ENCODE measurements at places on chromosomes 6 and 20.

- DNase-seq: no peak
These were observed 102.9 kb upstream of the FRMD1 start for GRCh38 chr6:168181876-168182275.

GRCh38 chr6:90483116-90483839 lies 103.6 kb downstream of the MAP3K7 start:
- no peak for DNase-seq

- no peak for DNase-seq
These were observed 18.1 kb upstream of the ZBP1 start for GRCh38 chr20:57638173-57638894.

DNA sequence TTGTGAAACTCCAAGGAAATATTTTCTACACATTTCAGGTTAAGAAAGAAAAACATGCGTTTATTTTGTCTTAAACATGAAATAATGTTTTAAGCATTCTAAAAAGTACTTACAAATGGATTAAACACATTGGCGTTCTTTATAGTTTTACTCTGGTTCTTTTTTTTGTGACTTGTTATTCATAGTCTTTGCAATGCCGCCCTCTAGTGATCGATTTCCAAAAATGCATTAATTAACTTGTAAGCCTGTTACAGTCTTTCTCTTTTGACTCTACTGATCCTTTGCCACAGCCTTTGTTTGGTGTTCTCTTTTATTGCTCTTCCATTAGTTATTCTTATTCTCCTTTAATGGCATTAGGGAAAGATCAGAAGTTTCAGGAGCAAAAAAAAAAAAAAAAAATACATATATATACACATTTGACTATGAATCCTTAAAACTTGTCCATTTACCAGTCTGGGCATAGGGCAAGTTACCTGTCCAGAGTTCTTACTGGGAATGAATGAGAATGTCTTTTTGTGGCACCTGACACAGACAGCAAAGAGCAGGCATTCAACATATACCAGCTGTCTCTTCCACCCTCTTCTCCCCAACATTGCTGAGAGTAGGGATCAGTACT lies 59.9 kb downstream of the MACROD2 start:
- peak; percentile 16 for DNase-seq

- peak; percentile 46 for DNase-seq
These were observed 11.6 kb downstream of the DUSP15 start for GRCh38 chr20:31858760-31859083.

DNA sequence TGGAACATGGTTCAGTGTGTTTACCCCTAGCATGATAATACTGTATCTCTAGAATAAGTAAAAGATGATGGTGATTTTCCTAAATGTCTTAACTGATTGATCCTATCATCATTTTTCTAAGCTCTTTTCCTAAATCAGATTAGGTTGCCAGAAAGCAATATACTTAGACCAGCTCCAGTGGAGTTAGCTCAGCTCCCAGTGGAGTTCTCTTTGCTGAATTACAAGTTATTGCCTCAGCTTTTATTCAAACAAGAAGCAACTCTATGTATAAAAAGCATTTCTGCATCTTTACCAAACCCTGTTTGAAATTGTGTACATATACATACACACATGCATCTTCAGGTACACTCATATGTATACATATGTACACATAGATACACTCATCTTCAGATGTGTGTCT lies 44.9 kb downstream of the SNX9 start:
- DNase-seq: no peak

DNA sequence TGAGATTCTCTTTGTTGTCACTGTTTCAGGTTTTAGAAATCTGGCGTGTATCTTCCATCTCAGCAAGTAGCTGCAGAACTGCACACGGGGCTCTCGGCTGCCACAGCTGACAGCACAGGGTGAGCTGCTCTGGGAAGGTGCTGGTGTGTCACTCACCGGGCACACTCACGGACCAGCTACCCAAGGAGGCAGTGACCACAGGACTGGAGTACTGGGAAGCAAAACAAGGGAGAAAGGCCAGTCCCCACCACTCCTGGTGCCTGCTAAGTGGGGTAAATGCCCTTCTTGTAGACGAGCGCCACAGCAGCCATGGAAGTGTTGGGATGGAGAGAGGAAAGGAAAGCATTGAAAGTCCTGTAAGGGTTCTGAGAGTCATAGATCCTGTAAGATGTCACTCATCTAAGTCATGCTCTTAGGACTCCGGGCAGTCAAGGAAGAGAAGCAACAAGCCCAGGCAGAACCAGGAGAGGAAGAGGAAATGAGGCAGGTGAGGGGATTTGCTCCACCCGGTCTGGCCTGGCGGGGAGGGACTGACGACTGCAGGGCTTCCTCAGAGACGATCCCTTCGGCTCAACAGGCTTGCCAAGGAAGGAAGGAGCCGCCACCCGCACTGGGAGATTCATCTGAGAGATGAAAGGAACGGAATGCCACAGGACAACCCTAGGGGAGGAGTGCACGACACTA lies 48.1 kb downstream of the PRDM1 start:
- no peak for DNase-seq

DNA sequence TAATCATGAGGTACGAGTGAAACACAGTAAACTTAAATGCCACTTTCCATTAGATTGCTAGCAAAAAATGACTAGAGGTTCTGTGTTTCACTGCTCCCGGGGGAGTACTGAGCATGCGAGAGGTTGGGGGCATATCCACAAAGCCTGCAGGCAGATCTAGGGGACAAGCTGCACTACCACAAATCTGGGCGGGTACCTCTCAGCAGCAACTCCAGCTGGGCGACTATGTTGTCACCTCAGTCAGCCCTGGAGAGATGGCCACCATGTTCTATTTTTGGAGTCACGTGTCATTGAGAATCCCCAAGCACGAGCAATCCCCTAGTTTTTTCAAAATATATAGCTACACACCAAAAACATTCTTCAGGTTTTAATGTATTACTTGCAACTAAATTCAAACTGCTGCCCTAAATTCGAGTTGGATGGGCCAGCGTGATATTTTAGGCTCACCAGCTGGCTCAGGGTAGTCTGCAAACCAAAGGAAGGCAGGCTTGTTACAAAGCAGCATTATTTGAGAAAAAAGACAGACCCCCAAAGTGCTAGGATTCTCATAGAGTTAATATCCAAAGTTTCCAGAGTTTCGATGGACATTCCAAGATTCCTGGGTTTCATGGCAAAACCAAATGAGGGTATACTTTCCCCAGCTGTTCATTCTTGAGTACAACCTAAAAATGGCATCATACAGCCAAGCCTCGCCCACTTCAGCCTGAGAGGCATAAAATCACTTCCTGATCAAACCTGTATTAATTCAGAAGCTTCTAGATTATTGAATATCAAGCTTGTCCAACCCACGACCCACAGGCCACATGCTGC lies 24.1 kb upstream of the MYLIP start:
- DNase-seq: no peak

DNA sequence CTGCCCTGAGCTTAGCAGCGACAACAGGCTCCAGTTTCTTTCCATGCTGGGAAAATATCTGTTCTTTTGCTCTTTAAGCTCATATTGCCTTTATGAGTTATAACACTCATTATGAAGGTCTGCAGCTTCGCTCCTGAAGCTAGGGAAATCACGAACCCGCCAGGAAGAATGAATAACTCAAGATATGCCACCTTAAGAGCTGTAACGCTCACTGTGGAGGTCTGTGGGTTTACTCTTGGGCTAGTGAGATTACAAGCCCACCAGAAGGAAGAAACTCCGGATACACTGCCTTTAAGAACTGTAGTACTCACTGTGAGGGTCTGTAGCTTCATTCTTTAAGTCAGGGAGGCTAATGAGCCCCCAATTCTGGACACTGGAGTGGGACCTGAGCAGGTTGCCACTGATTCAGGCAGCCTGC lies 3.0 kb upstream of the SSR1 start:
- no peak for DNase-seq

GRCh38 chr6:139050770-139051313 lies 22.3 kb downstream of the ABRACL start:
- no peak for DNase-seq

DNA sequence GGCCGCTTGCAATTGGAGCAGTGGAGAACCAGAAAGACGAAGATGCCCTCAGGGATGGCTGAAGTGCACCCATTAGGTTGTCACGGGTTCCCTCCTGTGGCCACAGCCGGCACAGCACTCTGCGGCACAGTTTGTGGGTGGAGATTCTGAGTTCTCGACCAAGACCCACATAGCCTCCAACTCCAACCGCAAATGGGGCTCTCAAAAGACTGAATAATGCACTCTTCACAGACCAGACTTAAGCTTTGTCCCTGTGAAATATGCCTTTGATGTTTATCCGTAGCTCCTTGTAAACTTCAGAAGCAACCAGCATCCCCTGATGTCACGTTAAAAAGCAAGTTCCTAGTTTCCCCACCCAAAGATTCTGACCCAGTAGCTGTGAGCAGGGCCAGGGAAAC lies 934 bp upstream of the CST9 start:
- DNase-seq: peak; percentile 85

- DNase-seq: no peak
These were observed 49.0 kb downstream of the RIPOR3 start for GRCh38 chr20:50642288-50642803.

DNA sequence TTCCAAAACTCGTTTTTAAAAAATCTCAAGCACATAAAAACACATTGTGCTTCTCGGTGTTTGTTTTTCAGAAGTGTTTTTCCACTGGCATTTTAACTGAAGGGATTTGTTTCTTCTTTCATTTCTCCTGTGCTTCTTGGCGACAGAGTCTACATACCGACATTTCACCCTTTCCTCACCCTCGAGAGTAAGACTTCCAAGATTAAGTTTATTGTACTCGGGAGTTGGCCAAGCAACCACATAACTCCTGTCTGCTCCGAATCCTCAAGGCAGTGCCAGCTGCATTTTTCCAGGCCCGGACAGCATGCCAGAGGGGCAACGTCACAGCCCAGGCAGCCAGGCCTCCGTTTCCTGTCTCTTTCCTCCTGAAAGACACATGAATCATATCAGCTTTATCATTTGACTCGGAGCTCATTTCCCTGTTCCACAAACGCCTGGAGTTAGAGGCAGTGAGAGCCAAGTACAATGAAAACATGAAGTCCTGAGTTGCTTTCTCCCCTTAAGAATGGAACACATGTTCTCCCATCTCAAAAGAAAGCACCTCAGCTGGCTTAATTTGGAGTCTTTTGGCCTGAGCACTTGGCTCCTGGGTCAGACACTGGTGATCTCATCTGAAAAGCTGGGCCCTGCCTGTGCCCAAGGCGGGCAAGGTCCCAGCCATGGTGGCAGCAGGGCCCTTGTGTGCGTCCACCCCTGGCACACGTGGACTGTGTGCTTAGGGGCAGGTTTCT lies 23.2 kb upstream of the FAM50B start:
- peak; percentile 95 for DNase-seq

DNA sequence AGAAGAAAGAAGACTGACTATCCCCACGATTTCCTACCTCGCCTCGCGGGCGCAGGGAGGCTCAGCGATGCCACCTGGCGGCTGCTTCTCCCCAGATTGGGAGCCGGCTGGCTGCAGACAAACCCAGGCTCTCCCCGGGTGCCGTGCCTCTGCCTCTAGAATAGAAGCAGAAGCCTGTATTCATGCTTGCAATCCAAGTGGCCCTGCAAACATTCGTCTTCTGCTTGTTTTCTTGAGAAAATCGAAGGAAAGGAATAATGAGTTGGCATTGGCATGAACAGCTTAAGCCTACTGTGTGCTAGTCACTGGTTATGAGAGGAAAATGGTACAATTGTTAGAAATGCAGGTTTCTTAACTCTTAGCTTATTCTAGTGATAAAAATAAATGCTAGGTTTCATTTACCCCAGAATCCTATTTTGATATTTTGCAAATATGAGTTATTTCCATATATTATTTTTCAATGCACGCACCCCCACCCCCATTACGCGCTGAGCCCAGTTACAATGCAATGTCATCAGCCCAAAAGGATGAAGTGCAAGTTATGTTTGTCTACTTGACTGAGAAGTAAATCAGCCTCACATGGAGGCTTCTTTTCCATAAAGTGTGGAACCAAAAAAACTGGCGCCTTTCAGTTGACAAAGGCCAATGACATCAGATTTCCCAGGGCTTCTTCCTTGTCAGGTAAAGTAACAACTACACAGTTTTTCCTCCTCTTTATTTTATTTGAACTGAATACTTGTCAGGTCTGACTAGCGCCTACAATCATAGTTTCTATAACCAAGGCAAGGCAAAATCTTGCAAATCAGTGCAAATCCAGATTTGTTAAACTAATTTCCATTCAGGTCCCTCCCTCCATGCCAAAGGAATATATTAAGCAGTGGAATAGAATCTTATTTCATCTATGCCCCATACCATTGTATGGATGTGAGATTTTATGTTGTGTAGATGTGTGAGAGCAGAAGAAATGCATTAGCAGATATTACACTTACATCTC lies 3.9 kb upstream of the SOX4 start:
- peak; percentile 95 for DNase-seq

DNA sequence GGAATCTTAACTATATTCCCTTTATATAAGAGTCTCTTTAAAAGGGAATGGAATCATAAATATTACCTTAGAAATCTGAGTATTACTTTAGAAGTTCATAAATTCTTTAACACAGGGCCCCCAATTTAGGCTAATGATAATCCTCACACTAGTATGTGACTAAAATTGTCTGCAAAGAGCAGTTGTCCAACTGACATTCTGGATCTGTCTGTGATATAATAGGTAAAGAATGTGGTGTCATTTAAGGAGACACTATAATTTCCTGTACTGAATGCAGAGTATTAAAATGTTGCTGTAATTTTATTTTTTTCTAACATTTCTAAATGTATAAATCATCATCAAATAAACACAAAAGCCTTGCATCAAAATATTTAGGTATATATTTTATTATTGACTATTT lies 128.5 kb upstream of the DST start:
- DNase-seq: no peak

DNA sequence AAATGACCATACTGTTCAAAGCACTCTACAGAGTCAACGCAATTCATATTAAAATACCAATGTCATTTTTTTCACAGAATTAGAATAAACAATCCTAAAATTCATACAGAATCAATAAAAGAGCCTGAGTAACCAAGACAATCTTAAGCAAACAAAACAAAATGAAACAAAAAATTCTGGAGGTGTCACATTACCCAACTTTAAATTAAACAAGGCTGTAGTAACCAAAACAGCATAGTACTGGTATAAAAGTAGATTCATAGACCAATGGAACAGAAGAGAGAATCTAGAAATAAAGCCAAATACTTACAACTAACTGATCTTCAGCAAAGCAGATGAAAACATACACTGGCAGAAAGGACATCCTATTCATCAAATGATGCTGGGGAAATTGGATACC lies 346.9 kb upstream of the JAG1 start:
- no peak for DNase-seq

GRCh38 chr6:44869321-44869897 lies 458.7 kb upstream of the RUNX2 start:
- DNase-seq: no peak

DNA sequence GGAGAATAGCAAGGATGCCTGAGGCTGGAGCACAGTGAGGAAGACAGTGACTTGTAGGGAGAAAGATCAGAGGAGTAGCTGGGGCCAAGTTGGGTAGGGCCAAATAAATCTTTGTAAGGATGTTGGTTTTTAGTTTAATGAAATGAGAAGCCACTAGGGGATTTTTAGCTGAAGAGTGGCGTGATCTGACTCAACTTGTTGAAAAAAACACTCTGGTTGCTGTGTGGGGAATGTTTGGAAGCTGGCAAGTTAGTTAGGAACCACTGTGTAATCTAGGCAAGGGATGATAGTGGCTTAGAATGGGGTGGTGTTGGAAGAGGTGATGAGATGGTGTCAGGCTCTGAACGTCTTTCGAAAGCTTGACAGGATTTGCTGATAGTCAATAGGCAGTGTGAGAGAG lies 176.1 kb upstream of the HDDC2 start:
- DNase-seq: no peak

Data from femur (tissue), 1 donor.